ENCODE measurements at places on chromosomes 7 and 10.

DNA sequence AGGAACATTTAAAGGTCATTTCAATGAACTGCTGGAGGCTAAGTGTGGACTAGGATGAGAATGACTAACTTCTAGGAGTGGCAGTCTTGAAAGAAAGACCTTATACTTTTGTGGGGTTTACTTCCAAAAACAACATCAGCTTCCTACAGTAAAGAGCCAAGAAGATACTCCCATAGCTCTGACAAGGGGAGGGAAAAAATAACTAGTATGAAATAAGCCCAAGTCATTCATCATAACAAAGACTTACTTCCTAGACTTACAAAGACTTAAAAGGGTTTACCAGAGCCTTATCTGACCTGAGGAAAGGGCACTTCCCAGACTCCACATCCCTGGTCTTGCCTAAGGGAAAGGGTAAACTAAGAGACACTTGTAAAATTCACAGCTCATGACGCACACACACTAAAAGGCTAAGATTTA, 31.7 kb downstream of the ARHGAP12 start:
- no peak for DNase-seq

GRCh38 chr10:108902619-108903285, 1020.6 kb downstream of the XPNPEP1 start:
- DNase-seq = no peak

DNA sequence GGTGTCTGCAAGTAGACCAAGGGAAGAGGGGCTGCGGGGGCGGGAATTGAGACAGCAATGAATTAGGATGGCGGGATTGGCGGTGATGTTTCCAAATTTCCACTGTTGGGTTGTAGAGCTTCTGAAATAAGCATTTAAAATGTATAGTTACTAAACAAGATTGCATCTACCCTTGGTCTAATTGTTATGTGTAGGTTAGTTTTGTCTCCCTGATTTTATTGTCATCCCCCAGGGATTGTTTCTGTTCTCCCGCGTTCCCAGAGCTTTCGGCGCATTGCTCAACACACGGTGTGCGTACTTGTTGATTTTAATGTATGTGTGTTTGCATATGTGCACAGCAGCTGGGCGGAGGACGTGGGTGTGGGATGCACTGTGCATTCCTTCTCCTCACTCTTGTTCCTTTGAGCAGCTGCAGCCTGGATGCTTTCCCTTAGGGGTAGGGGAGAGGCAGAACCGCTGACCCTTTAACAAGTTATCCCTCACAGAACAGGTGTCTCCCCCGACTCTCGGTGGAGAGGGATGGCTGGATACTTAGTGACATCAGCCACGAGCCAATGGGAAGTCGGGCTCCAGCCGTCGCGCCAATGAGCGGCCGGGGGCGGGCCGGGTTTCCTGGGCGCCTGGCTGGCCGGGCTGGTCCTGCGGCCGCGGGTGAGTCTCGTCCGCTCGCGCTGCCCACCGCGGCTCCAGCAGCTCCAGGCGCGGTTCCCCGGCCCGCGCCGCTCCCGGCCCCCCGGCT, at the start of gene TSPAN33:
Gene TSPAN33, plus strand, starts transcription at position 613 of the 739 bp plus-strand sequence. CDS start 274 bp downstream, outside the sequence.
- peak; percentile 45 for DNase-seq

DNA sequence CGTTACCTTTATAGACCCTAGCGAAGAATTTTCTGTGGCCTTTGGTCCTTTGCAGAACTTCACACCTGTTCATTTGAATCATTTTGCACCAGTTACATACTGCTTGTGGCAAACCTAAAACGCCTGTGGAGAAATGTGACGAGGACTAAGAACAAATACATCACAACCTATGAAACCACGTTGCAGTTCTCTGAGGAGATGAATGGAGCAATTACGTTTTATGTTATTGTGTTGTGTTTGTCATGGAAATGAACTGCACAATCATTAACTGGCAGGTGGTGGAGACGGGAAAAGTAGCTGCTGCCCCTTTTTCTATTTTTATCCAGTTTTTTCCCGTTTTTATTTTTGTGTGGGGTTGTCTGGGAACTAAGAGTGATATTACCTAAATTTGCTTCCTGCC, 505.5 kb downstream of the SDK1 start:
- no peak for DNase-seq

DNA sequence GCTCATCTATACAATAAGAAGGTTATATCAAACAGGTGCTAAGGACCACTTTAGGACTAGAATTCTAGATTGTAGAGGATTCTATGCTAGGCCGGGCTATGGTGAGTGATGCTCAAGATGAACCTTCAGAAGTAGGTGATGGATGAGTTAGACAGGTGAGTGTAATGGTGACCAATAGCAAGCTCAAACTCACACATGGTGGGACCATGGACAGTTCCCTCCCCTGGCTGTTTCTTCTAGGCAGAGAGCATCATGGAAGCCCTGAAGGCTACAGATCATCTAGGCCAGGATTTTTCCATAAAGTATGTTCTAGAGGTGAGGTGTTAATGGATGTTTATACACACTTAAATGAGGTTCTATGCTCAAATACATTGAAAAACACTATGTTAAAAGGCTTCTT, 162.2 kb upstream of the WDR11 start:
- no peak for DNase-seq

DNA sequence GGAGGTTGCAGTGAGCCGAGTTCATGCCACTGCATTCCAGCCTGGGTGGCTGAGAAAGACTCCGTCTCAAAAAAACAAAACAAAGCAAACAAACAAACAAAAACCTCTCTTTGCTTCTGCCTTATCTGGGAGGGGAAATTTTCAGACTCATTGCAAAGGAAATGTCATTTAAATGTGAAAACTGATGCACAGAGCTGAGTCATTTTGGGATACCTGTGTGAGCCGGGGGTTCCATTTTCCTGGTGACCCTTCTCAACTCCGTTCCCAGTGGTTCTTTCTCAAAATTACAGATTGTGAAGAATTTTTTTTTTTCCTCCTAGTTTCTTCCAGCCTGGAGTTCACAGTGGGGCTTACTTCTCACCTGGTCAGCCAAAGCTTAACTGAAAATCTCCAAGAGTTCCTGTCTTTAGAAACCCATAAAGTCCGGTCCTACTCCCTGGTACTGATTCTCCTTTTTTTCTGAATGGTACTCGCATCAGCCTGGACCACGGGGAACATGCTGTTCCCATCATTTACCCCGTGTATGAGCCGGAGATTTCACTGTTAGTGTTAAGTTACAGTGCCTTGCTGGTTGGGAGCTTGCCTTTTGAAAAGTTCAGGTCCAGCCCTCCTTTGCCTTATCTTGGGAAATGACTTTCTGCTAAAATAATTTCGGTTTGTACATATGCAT, 56.9 kb downstream of the RBM20 start:
- no peak for DNase-seq

GRCh38 chr7:20030915-20031362, 186.2 kb downstream of the MACC1 start:
- DNase-seq = no peak

DNA sequence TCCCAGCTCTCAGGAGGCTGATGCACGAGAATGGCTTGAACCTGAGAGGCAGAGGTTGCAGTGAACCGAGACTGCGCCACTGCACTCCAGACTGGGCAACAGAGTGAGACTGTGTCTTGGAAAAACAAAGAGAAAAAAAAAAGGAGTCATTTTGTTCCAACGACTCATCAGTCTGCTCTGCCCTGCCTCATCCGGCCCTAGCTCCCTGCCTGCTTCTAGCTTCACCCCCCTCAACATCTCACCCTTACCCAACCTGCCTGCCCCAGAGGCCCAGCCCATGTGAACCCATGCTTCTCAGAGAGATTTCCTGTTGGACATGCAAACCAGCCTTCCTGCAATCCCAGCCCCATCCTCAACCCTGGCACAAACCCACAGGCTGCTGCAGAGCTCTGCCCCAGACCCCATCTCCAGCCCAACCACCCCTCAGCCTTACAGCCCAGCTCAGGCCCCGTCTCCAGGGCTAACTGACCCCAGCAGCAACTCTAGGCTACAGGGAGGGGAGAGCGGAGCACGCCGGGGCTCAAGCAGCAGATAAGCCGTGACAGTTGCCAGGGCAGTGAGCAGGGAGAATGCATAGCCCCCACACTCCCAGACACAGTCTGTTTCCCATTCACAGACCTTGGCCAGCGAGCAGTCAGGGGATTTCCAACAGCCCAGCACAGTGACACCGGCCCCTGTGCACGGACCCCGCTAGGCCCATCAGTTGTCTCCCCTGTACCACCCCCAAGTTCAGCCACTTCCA, 86.0 kb upstream of the KCTD7 start:
- no peak for DNase-seq

DNA sequence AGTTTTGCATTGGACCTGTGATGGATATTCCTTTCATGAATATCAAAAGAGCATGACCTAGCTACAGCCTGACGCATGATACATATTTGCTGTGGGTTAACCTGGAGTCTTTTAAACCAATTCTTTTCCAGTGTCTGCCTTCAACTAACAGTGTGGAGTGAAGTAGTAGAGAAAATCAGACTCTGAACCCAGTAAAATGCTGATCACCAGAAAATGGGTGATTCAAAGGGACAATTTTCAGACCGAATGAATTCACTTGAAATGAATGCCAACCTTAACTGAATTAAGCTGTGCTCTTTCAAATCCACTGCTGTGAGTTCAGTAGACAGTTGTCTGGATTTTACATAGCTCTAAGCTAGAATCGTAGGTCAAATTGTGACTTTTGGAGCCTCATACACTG, 123.0 kb downstream of the CDK14 start:
- no peak for DNase-seq

GRCh38 chr7:38186593-38187314, 8.7 kb downstream of the STARD3NL start:
- no peak for DNase-seq

- no peak for DNase-seq
These were observed 20.0 kb upstream of the SDK1 start for GRCh38 chr7:3280946-3281656.

- DNase-seq = no peak
These were observed 44.9 kb downstream of the TMEM178B start for GRCh38 chr7:141118767-141119166.

- no peak for DNase-seq
These were observed 4.7 kb upstream of the PLXDC2 start for GRCh38 chr10:19811540-19811939.

GRCh38 chr10:86393862-86394455, 27.4 kb upstream of the GRID1 start:
- no peak for DNase-seq

DNA sequence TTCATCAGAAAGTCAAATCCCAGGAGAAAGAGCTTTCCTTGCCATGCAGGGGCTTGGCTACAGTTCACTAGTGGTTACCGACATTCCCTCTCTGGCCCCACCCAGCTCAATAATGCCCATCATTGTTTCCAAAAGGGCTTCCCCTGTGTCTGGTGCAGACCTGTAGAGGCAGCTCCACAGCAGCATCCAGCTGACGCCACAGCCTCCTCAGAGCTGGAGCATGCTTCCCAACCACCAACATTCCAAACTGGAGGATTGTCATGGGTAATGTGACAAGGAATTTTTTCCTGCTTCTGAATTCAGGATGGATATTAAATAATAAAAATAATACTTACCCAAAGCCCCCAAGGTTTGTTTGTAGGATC, 77.4 kb downstream of the ZNF365 start:
- DNase-seq = no peak

DNA sequence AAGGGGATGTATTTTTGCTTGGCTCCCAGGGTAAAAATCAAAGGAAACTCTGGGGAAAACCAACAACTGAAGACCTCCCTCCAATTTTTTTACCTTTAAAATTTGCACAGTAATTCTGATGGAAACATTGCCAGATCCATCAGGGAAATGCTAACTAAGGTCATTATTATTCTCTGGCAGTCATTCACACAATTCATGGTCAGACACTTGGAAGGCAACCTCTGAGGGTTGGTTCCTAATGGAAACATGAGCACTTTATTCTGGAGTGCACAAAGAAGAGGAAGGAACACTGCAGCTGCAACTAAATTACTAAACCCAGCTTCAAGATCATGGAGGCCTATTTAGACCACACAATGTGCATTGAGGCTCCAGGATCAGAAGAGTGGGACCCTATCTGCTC, 34.2 kb downstream of the SRI start:
- DNase-seq = no peak

GRCh38 chr7:128672927-128673517, 930 bp downstream of the GARIN1A start:
- DNase-seq = no peak

DNA sequence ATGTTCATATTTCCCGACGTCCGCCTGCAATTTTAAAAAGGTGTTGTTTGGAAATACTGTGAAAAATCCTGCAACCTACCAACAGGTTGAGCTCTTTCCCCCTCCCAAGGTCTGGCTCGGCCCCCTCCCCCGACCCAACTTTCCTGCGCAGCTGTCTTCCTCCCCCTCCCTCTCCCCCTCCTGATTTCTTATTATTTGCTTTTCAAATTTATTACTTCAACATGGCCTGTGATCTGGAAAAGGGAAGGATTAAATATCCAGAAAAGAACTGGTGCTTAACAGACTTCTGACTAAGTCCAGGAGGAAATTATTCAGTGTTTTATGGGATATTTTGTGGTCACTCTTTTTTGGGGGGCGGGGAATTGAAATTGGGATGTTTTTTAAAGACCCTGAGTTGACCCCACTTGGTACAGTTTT, 2.4 kb downstream of the ARID5B start:
- no peak for DNase-seq

DNA sequence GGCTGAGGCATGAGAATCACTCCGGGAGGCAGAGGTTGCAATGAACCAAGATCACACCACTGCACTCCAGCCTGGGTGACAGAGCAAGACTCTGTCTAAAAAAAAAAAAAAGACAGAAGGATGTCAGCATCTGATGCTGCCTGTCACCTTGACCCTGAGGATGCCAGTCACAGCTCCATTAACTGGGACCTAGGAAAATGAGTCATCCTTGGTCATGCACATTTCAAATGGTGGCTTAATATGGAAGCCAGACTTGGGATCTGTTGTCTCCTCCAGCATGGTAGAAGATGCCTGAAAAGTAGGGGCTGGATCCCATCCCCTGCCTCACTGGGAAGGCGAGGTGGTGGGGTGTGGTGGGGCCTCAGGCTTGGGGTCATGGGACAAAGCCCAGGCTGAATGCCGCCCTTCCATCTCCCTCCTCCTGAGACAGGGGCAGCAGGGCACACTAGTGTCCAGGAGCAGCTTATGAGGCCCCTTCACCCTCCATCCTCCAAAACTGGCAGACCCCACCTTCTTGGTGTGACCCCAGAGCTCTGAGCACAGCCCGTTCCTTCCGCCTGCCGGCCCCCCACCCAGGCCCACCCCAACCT, 1.3 kb downstream of the NOS3 start:
- DNase-seq = no peak

GRCh38 chr10:102863660-102864059, 5.6 kb upstream of the AS3MT start:
- DNase-seq = no peak

DNA sequence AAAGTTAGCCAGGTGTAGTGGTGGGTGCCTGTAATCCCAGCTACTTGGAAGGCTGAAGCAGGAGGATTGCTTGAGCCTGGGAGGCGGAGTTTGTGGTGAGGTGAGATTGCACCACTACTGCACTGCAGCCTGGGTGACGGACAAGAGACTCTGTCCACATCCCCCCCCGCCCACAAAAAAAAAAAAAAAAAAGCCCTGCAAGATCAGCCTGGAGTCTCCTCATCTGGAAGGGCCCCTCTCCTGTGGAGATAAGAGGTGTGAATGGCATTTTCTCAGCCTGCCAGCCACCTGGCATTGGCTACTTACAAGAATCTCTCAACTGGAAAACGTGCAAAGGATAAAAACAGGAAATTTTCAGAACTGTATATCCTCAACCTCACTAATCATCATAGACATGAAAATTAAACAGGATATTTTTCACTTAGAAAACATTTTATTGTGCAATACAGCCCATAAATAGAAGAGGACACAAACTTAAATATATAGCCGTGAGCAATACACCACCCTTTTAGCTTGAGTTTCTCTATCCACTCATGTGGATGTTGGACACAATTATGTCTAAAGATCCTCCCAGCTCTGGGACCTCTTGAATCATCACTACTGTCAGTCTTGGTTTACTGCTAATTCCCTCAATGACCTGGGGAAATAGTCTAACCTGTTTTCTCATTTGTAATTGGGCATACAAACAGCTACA, 11.3 kb upstream of the TSPAN15 start:
- no peak for DNase-seq
